Stimulated activated CD8-positive, alpha-beta memory T cell treated with anti-CD3 and anti-CD28 coated beads, Interleukin-4, amount 100 ng/mL, for 48 hours (primary cell): ENCODE measurements at places on chromosomes 3 and 15.
A peak's percentile ranks its signal among the peaks of the same experiment; 100 is the strongest.

DNA sequence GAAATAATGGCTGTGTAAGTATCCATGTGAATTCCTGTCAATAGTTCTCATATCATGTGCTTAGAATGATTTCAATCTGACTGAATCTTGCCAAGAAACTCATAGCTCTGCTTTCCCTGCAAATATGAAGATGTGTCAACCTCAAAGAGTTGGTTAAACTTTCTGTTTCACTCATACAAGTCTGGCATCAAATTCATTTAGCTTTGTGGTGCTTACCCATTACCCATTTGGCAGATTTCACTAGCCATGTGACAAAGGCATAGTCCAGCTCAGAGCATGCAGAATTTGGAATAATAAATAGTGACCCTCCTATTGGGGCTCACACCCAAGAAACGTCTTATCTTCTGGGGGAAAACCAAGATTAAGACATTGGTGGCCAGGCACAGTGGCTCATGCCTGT is 256.6 kb upstream of the TPRG1 start:
- DNase-seq = no peak

- no peak for DNase-seq
Observed at GRCh38 chr3:179046497-179047353, 24.9 kb downstream of the ZMAT3 start.

DNA sequence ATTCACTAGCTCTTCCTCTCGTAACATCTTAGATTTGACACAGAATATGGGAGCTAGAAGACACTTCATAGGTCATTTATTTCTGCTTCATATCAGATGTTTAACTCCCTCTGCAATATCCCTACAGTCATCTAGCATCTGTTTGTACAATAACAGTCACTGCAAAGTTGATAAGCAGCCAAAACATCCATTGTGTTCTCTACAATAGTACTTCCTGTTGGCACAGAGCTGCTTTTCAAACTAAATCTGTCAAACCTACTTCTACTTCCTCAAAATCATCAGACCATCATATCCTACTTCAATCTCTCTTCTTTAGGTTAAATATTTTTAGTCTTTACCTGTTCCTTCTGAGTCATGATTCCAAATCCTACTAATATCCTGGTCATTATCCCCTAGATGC is 233.2 kb downstream of the FGF12 start:
- no peak for DNase-seq

DNA sequence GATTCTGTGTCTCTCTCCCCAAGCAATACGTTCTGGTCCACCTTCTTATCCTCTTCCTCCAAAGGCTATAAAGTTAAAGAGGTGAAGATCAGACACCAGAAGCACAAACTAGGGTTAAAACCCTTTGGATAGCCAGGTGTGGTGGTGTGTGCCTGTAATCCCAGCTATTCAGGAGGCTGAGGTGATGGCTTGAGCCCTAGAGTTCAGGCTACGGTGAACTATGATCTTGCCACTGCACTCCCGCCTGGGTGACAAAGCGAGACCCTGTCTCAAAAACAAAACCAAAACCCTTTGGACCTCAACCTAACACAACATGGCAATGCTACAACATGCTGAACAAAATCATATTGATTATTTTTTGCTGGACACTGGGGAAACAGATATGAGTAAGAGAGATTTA is 43.2 kb downstream of the MSL2 start:
- DNase-seq = no peak

DNA sequence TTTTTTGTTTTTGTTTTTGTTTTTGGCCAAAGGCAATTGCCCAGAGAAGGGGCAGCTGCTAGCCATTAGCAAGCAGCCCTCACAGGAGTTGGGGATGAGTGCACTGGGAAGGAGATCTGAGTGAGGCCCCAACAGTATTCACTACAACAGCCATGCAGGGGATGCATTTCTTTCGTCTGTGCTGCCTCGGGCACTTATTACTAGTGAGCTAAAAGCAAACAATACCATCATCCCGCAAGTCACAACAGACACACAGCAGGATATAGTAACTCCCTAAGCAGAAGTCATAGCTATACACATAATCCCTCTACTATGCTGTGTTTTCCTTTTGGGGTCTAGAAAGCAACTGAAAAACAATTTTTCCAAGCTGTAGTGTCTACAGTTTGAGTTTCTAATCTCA is 27.2 kb downstream of the CRTAP start:
- no peak for DNase-seq

DNA sequence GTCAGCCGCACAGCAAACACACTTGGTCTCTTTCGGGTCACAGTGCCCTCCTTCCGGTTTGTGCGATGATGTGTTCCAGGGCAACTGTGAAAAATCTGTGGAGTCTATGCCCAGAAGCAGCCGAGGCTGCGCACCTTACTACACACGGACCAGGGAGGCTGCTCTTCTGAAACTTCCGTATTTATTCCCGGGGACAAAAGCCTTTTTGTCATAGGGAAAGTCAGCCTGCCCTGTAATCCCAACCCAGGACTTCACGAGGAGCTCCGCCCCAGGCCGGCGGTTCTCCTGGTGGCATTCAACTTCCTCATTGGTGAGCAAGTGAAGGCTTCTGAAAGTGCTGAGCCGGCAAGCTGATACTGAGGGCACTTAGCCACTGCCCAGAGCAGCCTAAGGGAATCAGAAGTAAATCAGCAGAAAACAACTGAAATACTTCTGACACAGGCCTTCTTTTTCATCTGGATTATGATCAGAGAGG is 126.5 kb downstream of the FMN1 start:
- no peak for DNase-seq

GRCh38 chr3:187150186-187150585 is 10.9 kb upstream of the RPL39L start:
- DNase-seq = no peak

GRCh38 chr3:126983653-126984390 is 907 bp downstream of the PLXNA1 start:
- peak; percentile 56 for DNase-seq

DNA sequence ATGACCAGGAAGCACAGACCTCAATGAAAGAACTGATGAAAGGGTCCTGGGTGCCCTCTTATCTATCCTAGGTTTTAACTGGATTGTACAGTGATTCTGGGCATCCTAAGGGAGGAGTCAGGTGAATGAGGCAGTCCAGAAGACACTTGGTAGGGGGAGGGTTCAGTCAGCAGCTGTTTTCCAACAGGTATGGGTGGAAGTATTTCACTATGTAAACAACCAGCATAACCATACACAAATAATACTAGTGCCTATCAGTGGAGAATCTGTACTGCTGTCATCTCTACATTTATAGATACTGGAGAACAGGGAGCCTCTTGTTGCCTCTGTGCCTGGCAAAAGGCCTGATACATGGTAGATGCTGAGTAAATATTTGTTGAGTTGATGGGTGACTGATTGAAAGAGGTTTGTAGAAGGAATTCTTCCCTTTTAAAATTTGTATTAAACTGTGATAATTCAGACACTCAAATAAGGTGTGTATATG is 328.5 kb downstream of the RBMS3 start:
- no peak for DNase-seq

- DNase-seq = no peak
Observed at GRCh38 chr3:182794455-182795388, 1.4 kb downstream of the ATP11B start.

- peak; percentile 36 for DNase-seq
Observed at GRCh38 chr3:49295489-49296058, 18.5 kb upstream of the C3orf62 start.

DNA sequence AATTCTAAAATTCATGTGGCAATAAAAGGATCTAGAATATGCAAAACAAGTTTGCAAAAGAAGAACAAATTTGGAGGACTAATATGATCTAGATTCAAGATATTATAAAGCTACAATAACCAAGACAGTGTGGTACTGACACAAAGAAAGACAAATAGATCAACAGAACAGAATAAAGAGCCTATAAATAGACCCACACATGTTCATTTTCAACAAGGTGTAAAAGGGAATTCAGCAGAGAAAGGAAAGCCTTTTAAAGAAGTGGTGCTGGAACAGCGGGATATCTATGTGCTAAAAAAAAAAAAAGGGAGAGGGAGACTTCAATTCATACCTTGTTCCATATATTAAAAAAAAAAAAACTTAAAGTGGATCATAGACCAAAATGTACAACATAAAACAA is 149.0 kb downstream of the WDR76 start:
- no peak for DNase-seq

DNA sequence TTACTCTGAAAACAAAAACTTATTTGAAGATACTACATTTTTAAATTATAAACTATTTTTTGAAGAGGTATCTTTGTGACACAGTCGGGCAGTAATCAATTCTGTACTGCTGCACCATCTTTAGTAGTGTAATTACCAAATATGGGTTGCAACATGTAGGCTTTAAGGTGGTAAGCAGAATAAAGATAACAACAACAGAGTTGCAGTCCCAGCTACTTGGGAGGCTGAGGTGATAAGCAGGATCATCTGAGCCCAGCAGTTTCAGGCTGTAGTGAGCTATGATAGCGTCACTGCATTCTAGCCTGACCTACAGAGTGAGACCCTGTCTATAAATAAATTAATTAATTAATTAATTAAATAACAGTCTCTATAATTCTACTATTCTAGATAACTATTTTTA is 6.0 kb downstream of the PLOD2 start:
- DNase-seq = no peak

GRCh38 chr3:72543246-72543645 is 305.0 kb downstream of the SHQ1 start:
- no peak for DNase-seq

DNA sequence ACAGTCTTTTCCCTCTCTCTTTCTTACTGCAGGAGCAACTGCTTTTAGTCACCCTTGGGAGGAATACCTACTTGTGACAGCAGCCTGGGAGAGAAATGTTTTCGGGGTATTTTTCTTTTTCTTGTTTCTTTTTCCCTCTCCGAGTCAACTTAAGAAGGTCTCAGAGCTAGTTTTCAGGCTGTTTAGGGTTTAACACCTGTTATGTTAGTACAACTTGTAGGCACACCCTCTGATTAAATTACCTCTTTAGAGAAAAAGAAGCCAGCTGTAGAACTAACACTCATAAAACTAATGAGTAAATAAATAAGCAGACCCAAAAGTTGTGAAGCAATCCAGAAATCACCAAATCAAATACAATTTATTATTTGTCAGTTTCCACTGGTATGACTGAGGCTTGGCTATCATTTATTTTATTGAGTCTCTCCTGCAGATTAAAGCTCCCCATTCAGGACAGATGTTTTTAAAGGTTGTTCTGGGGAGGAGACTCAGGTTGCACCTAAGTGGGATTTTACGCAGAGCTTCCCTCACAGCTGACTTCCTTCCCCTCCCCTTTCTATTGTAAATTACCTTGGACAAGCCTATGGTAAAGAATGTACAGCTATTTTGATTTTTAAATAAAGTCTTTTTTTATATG is 112.5 kb downstream of the FOXB1 start:
- DNase-seq = no peak

GRCh38 chr3:128353361-128353965 is 113.2 kb downstream of the DNAJB8 start:
- DNase-seq = no peak

- no peak for DNase-seq
Observed at GRCh38 chr15:63517202-63517601, 12.8 kb downstream of the USP3 start.

GRCh38 chr3:132008837-132009236 is 26.0 kb downstream of the CPNE4 start:
- no peak for DNase-seq

- no peak for DNase-seq
Observed at GRCh38 chr15:39756806-39757522, 25.7 kb downstream of the FSIP1 start.

- no peak for DNase-seq
Observed at GRCh38 chr15:58775402-58775801, 4.3 kb downstream of the MINDY2 start.

- no peak for DNase-seq
Observed at GRCh38 chr15:27352136-27352535, 381.2 kb downstream of the GABRG3 start.

GRCh38 chr15:48425051-48425450 is 93.8 kb downstream of the DUT start:
- DNase-seq = no peak

DNA sequence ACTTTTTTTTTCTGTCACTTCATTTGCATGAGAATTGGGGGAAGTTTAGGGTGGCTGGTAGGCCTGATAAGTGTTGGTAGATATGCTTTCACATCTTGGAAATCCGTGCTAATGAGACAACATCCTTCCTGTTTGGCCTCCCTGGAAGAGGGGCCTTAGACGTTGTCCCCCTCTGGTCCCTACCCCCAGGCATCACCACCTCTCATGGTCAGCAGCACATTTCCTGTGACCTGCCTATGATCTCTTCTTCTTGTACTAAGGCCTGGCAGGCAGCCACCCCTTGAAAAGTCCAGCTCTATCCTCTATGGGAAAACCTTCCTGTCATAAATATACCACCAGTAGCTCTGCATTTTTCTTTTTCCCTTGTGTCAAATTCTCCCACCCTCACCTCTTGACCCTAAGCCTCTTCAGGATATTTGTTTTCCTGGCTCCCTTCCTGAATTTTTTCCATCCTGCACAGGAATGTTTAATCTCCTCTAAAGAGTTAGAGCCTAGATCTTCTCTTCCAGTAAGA is 107.8 kb downstream of the SNRK start:
- DNase-seq = no peak

GRCh38 chr3:162224746-162225145 is 728.1 kb downstream of the OTOL1 start:
- no peak for DNase-seq

DNA sequence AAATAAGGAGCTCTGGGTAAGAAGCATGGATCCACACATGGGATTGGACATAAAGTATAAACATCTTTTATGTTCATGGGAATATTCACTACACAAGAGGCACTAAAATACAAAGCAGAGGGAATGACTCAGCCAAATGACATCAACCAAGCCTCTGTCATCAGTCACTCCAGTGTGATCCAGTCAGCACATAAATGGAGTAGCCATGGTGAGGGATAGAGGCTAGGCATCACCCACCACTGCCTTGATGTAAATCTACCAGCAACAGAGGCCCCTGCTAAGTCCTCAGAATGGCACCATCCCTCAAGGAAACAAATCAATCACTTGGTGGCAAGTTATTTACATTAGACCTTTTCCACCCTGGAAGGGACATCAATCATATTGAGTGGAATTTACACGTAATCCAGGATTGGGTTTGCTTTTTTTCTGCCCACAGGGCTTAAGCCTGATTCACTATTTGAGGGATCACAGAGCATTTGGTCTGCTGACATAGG is 27.2 kb downstream of the VEPH1 start:
- no peak for DNase-seq

- no peak for DNase-seq
Observed at GRCh38 chr3:32420126-32421038, 28.7 kb downstream of the CMTM7 start.

DNA sequence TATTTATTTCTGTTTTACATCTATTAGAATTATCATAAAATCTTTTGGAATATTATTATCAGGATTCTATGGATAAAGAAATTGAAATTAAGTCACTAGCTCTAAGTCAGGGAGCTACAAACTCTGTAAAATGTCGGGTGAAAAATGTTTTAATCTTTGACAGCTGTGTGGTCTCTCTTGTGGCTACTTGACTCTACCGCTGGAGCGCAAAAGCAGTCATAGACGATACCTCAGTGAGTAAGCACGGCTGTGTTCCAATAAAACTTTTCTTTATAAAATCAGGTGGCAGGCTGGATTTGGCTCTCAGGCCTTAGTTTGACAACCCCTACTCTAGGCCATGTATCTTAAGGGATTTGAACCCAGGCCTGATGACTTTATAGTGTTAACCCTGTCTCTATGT is 88.5 kb upstream of the PFN2 start:
- DNase-seq = no peak
